ENCODE measurements at places on chromosomes 1 and 21. TPM values are rescaled to one million over a fixed set of nuclear protein-coding genes. Genes with fewer than 3 reads are reported as not detected.

DNA sequence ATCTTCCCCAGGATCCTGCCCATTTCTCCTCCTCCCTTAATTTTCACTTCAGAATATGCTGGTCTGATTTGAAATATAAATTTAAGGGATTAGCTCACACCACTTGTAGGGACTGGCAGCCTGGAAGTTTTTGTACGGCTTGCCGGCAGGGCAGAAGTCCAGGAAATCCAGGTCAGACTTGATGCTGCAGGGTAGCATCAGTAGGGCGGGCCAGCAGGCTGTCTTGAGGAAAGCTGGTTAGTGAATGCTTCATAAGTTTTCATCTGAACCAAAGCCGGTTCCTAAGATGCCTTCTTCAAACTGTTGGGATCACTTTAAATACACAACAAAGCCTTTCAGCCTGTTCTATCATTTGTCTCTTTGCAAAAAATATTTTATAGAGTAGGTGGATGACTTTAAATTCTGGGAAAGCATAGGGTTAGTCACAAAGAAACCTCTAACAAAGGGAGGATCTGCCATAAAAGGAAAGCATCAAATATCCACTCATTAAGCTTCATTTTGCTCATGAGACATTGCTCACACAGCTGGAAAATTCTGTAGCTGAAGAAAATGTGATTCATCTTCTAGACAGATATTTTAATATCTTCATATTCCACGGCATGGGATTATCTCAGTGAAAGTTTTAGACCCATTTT lies 90.7 kb upstream of the GFI1 start:
- DNase-seq: no peak

DNA sequence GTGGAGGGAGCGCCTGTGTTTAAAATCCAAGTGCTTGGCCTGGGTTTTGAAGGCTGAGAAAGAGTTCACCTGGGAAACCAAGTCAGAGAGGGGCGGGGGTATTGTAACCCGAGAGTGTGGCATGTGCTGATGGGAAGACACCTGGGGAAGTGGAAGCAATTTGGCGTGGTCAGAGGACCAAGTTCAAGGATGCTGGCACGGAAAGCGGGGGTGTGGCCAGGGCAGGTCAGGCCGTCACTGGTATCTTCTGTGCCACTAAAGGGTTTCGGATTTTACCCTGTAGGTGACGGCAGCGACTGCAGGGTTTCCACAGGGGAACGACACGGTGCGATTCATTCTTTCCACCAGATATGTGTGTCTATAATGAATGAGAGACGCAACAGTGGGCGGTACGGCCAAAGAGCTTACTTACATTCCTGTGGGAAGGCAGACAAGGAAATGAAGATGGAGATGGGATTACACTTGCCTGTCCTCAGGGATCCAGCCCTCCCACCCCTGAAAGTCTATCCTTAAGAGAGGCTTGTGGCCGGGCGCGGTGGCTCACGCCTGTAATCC lies 31.3 kb downstream of the CA6 start:
- no peak for DNase-seq

- DNase-seq: no peak
These were observed 116.4 kb downstream of the SYT2 start for GRCh38 chr1:202593845-202594244.

Gene OR2L3
- total RNA-seq: not detected
